ENCODE measurements at places on chromosomes 5 and 9.

DNA sequence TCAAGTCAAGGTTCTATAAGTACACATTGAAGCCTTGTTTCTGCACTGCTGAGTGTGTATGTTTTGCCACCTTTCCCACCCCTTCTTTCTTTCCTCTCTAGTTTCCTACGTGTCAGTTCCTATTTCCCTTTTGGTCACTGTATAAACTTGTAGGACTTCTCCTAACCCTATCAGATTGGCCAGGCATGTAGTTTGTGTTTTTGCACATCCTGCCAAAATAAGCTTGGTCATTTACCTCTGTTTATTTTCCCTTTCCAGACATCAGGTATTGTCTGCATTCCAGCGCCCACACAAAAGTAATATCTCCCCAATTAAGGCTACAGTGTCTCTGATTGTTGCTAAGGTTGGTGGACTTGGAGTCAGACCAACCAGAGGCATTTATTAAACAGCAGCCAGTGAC is 252.9 kb upstream of the MPDZ start:
- DNase-seq: no peak

- no peak for DNase-seq
Observed at GRCh38 chr5:122110987-122111386, 18.4 kb upstream of the ZNF474 start.

DNA sequence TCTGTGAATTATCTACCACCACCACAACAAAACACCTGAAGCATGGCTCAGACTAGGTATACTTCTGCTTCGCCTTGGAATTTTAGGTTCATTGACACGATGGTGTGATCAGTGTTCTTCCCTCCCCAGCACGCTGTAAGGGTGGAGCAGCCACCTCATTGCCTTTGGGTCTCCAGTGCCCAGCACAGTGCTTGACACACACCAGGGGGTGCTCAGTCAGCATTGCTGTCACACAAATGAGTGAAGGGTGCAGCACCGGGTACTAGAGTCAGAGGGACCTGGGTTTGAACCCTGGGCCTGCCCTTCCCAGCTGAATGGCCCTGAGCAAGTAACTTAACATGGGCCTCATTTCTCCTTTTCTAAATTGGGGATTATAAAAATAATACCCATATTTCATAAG is 9.9 kb upstream of the ANGPTL2 start:
- DNase-seq: no peak

DNA sequence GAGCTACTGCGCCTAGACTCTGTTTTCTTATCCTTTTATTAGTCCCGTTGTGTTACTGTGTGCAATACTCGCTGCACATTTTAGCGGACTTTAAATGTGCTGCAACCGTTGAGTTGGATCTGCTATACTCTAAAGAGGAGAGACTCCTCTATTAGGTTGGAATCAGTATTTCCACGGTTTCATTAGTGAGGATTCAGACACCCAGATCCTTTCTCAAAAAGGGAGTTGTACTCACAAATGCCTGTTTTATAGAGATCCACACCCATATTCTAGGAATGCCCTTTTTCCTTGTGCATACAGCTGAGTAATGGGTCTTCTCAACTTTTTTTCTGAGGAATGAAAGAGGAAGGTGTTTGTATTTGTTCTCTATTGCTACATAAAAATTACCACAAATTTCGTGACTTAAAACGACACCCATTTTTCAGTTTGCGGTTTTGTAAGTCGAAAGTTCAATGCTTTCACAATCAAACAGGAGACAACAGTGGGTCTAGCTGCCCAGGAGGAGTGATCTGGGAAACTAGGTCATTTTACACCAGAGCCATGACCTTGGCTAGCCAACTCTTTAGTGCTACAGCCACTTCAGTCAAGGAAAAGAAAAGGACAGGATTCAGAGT is 52.8 kb upstream of the SLC44A1 start:
- DNase-seq: no peak

GRCh38 chr5:90344689-90345088 is 64.9 kb downstream of the CETN3 start:
- DNase-seq: no peak

- DNase-seq: no peak
Observed at GRCh38 chr5:104598285-104598684, 1035.7 kb upstream of the NUDT12 start.

DNA sequence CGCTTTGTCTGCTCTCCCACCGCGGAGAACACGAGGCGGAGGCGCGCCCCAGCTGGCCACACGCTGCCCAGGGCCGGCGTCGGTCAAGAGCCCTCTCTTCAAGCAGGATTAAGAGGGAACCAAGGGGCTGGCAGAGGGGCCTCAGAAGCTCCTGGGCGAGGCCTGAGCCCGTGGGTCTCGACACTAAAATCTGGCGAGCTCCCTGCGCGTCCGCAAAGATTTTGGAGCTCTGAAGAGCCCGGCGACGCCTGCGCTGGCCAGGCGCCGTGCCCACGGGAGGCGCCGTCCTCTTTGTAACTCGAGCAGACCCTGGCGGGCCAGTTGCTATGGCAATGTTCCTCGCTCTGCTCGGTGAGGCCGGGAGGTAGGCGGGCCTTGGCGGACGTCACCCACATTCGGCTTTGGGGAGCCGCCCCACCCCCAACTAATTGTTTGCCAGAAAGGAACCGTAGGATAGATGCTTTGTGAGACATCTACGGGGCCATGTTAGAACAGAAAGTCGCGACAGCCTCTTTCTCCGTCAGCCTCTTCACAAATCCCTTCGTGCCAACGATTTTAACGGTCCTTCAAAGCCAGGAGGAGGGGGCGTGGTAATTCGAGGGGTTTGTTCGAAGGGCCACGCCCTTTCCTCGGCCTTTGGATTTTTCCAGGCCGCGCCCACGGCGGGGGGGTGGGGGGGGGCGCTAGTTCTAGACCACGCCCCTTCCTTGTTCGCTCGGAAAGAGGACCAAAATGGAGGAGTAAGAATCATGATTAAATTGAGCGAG is 714 bp upstream of the CNOT8 start:
- peak; percentile 81 for DNase-seq

- no peak for DNase-seq
Observed at GRCh38 chr5:93305984-93306383, 275.0 kb downstream of the NR2F1-AS1 start.

- no peak for DNase-seq
Observed at GRCh38 chr5:31854181-31855133, 215.5 kb downstream of the PDZD2 start.

DNA sequence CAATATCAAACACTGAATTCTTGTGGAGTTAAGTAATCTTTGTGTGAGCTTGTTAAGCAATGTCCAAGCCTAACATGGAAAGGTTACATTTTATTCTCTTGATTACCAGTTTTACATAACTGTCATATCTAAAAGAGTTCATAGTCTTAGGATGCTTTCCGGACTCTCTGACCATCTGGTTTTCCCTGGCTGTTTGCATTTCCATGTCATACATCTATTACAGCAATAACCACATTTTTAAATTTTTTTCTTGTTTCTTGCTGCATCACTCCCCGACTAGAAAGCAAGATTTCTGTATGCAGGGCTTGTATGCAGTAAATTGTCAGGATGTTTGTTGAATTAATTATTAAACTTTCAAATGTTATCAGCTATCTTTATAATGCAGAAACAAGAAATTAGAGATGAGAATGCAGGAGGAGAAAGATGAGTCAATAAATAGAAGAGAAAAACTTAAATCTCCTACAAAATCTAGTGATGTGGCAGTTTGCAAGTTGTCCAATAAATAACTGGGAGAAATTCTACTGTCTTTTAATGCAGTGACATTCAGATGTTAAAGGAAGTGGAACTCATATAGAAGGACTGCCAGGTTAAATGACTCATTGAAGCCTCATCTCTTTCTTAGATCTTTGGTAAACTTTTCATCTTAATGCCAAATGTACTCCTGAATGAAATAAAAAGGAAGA is 179.6 kb upstream of the SGCD start:
- no peak for DNase-seq

Measured in bone marrow (tissue), 2 donors.